ENCODE measurements at places on chromosomes 6 and 20.

DNA sequence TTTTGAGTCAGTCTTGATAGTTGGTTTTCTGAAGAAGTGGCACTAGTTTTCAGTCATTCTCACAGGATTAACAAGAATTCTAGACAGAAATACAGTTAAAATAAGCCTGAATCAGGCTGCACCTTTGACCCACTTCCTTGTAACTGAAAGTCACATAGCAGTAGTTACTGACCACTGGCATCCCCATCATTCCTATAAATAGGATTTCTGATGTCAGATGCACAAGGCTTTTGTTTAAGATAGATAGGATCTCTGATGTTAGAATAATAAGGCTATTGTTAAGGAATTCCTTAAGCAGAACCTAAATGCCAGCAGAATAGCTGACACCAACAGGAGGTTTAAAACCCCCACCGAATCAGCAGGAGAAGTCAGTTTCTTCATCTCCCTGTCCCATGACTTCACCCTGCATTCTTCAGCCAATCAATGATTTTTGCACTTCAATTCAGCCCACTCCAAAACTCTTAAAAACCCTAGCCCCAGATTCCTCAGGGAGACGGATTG, 30.6 kb upstream of the ZBTB24 start:
- DNase-seq = no peak

DNA sequence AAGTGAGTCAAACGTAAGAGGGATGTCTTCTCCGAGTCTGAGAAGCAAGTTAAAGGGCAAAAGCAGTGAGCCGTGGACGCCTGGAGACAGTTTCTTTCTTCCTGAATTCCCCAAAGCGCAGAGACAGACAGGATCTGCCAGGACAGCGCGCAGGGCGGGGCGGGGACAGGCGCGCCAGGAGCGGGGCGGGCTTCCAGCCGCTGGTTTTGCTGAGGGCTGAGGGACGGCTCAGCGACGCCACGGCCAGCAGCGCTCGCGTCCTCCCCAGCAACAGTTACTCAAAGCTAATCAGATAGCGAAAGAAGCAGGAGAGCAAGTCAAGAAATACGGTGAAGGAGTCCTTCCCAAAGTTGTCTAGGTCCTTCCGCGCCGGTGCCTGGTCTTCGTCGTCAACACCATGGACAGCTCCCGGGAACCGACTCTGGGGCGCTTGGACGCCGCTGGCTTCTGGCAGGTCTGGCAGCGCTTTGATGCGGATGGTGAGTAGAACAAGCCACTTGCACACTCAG, at the start of gene SCGN:
TSS of gene SCGN (plus strand) at position 209 of the 509 bp plus-strand sequence. CDS start at position 398, 189 bp downstream.
- peak; percentile 4 for DNase-seq

GRCh38 chr6:20583444-20583800, 49.2 kb downstream of the CDKAL1 start:
- no peak for DNase-seq

DNA sequence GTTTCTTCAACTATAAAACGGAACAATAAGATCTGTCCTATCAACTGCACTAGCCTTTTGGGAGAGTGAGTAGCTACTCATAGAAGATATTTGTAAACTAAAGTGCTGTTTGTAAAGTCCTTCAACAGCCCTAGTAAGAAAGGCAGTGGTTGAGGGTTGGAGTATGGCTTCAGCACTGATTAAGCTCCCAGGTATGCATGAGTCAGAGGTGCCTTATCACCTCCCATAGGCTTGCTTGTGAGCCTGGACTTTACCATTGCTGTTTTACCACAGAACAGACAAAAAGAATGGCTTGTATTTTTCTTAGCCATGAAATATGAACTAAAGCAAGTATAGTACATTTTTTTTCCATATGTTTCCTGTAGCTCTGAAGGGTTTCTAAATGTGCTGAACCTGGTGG, 44.1 kb downstream of the SAMD3 start:
- no peak for DNase-seq

- no peak for DNase-seq
These were observed 64.8 kb downstream of the JARID2 start for GRCh38 chr6:15310680-15311079.

- no peak for DNase-seq
These were observed 530.2 kb upstream of the MAN1A1 start for GRCh38 chr6:119879731-119880130.

GRCh38 chr6:88512951-88513350, 346.8 kb upstream of the CNR1 start:
- no peak for DNase-seq

GRCh38 chr20:36666181-36666740, 20.3 kb upstream of the SLA2 start:
- DNase-seq = no peak

DNA sequence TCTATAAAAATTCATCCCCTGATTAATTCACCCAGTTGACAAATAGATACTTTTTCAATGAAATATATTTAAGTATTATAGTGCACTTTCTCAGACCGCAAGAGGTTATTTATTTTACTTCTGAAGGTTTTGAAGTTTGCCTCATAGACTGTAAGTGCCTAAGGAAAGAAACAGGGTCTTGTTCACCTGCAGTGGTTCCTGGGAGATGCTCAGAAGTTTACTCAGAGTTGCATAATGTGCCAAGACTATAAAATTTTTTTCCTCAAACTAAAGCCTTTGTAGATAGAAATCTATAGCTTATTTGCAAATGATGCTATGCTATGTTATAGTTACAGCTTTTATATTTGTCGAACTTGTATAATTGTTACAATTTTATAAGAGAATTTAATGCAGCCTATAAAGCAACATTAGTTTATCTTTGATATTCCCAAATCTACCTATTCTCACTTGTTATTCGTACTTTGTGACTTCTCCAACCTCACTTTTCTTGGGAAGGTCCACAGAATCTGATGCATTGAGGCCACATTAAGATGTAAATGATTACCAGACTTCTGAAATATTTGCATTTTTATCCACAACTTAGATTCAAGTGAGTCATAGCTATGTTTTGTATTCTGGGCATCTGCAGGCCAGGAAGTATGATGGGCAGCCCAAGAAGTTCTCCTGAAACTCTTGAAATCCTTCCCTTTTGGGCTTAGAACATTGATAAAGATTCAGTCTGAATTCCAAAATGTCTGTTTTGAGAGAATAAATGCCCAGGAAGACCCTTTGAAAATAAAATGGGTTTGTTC, 35.7 kb downstream of the KCNQ5 start:
- DNase-seq = no peak

- DNase-seq = no peak
These were observed 97.6 kb upstream of the AKIRIN2 start for GRCh38 chr6:87799651-87800050.

DNA sequence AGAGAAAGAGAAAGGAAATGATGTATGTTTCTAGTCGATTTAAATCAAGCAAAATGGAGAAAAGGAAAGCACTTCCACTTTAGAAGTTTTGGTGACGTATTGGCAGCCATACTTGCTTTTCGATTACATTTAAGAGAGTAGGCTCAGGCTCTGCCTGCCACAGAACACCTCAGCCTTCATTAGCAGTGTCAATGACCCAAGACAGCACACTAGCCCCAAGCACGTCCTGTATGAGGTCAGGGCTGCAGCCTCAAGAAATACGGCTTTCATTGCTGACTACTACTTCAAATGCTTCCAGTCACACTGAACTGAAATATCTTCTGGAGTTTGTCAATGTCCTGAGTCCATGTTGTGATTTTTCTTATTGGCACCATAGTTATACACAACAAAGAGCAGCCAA, 285.3 kb downstream of the EYA4 start:
- DNase-seq = no peak

DNA sequence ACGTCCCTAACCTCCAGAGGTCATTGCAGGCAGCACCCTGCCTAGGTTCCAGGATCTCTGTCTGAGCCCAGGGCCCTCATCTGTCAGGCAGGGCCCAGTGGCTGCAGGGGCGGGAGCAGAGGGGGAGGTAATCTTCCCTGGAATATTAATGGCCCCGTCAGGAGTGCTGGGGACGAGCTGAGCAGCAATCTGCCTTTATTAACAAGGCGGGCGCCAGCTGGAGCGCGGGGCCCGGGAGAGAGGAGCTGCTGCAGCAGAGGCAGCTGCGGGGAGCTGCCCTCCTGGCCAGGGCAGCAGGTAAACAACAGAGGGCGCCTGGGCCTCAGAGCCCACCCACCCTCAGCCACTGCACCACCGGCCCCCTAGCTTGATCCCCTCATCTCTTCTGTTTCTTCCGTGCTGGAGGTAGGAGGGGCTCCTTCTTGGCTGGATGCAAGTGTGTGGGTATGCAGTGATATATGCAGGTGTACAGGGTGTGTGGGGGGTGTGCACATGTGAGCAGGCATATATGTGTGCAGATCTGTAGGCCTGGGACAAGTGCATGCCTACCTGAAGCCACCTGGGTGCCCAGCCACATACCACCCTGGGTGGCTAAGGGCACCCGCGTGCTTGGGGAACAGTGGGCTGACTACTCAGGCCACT, 131.8 kb upstream of the MLN start:
- no peak for DNase-seq

Data from CD4-positive, alpha-beta T cell treated with Interleukin-6 for 4 hours (primary cell).